ENCODE measurements at places on chromosomes 5 and 9.
A peak's percentile ranks its signal among the peaks of the same experiment; 100 is the strongest.

- no peak for DNase-seq
Measured at GRCh38 chr5:83118976-83119375, 41.6 kb downstream of the XRCC4 start.

DNA sequence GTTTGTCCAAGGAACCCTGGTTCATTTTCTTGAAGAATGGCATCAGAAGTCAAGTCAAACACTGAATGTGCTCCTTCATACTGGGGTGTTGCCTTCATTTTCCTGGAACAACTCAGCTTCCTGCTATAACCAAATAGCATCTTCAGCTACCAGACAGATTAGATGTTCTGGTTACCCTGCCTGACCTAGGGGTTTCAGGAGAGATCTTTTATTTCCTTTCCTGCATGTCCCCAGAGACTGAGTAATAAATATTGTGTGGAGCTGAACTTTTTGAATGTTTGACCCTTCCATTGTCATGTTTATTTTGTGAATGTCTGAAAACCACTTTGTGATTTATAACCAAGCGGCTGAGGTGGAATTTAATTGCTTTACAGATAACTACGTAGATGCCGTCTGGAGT is 147.1 kb downstream of the IRX1 start:
- no peak for DNase-seq

DNA sequence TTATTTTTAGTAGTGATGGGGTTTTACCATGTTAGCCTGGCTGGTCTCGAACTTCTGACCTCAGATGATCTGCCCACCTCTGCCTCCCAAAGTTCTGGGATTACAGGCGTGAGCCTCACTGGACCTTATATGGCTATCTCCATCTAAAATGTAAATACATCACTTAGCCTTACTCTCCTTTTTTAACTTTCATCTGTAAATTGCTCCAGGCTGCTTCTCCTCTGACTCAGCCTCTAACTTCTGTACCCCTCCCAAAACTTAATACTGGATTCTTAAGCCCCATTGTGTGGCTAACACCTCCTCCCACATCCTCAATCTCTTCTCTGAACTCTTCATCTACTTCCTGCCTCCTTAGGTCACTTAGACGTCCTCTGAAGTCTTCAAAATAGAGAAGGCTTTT is 4.0 kb downstream of the SNX30 start:
- DNase-seq = peak; percentile 86

- no peak for DNase-seq
Measured at GRCh38 chr9:100856238-100856637, 172.3 kb upstream of the PLPPR1 start.

DNA sequence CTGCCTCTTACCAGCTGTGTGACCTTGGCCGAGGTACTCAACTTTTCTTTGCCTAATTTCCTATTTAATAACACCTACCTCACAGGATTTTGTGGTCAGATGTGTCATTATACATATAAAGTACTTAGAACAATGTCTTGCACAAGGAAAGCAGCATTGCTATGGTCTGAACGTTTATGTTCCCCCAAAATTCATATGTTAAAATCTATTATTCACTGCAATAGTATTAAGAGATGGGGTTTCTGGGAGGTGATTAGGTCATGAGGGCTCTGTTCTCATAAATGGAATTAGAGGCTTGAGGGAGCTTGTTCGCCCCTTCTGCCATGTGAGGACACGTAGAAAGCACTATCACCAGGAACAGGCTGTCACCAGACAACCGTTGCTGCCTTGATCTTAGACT is 10.9 kb upstream of the RNF145 start:
- DNase-seq = no peak

DNA sequence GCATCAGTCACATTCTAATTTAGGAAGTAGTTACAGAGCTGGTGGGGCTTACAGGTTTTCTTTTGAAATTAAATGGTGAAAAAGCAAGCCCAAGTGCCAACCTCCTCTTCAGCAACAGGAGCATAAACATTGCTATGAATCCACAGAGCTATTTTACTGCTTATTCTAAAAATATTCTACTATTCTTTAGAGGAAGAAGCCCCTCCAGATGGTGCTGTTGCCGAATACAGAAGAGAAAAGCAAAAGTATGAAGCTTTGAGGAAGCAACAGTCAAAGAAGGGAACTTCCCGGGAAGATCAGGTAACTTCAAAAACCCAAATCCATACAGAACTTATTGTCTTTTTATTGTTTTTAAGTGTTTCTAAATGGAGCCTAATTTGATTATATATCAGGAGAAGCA is 202.8 kb downstream of the CWC27 start:
- DNase-seq = peak; percentile 64

GRCh38 chr9:107874137-107874536 is 384.6 kb upstream of the KLF4 start:
- no peak for DNase-seq

DNA sequence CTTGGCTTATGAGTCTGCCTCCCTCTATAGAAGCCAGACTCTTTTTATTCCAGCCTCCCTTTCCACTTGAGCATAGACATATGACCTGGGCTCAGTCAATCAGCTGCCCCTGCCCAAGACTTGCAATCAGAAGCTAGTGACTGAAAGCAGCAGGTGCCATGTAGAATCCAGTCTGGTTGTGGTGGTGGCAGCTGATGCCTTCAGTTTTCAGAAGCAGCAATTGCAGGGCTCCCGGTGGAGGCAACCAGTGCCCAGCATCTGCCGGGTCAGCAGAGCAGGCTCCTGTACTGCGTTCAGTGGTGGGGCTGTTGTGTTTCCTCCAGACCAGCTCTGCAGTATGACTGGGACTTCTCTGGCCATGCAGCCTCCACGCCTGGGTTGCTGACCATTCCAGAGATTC is 53.9 kb upstream of the PALM2AKAP2 start:
- DNase-seq = no peak

DNA sequence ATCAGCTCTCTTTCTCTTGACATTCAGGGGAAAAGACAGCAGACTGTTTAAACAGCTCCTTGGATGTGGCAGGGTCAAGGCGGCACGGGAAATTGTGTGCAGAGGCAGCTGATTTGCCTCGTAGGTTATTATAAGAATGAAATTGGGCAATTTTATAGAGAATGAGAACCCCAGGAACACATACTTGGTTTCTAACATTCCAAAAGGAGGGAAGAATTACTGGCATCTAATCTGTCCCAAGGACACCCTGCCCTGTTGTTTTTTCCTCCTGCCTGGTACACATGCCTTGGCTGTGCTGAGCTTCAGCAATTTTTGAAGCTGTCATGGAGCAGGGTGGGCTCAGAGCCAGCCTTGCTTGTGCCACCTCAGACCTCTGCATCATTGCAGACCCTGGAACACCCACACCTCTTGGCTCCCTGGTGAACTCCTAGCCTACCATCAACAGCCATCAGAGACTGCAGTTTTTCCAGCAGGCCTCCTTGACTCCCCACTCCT is 143.6 kb downstream of the BOD1 start:
- DNase-seq = peak; percentile 65

DNA sequence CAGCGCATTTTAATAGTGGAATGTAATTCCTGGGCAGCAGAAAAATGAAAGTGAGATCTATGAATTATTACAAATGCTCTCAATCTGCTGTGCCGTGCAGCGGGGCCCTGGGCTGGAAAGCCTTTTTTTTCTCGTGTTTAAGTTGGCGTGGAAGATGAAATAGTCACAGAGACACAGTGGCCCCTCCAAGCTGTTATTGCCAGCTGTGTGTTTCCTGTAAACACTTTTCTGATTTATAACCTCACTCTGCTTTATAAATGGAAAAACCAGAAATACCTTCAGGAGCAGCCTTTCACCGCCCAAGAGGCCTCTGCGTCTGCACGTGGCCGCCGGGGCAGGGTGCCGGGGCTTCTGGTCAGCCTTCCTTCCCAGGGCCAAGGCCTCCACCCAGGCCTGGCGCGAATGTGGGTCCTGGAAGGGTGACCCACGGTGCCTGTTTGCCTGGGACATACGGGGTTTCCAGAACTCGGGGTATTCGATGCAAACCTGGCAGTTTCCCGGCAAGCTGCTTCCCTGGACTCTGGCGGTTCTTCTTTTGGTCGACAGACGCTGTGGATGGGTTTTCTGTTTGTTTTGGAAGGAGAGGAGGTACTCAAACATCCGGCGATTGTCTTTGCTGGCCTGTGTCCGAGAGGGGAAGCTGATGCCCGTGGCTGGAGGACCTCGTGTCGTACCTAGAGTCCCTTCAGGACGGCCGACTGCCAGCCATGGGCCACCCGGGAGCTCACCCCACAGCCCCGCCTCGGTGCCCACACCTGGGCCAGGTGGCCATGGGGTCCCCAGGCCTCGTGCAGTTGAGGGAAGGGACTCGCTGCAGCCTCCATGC is 256.7 kb downstream of the PARP8 start:
- no peak for DNase-seq

DNA sequence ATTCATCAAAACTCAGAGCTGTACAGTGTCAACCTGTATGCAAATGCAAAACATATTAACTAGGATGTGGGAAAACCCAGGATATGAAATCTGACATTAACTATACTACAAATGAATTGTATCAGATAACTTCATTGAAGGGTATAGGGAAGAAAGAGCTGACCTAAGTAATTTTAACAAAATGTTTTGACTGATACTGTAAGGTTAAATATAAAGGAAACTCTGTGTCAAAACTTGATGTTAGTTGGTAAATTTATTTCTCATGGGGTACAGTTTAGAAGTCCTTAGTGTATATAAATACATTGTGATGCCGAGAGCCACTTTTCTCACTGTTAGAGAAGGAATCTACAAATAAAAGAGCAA is 78.1 kb upstream of the VCAN start:
- no peak for DNase-seq

- peak; percentile 97 for DNase-seq
Measured at GRCh38 chr5:169160405-169160901, 140.5 kb downstream of the SLIT3 start.

DNA sequence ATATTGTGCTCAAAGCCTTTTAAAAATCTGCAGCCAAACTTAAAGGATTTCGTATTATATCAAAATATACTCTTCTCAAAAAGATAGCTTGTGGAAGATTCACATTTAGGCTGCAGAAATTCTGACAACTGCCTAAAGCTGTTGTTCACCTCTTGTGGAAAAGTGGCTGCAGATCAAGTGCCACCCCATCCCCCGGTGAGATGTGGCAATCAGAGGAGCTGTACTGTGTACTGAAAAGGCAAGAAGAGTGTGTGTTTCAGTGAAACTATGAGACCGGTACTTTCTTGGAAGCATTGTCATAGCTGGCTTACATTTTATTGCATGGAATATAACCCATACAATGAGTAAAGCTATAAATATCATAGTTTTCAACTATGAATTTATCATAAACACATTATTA is 64.3 kb downstream of the CDH18 start:
- DNase-seq = peak; percentile 13

GRCh38 chr5:159050316-159051143 is 49.2 kb downstream of the EBF1 start:
- peak; percentile 82 for DNase-seq

DNA sequence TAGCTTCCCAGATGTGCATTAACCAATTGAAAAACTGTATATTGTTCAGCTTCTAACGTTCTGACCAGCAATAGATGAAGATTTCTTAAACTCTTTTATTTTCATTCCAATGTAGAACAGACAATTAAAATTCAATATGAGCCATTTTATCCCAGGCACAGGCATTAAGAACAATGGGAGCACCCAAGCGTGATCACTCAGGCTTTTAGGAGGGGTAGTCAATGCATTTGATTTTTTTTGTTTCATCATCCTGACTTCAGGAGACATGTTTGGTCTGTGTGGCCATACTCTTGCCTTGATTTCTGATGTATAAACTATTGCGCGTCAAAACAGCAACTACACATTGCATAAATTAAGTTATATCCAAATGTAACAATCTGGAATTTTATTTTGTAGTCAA is 653.0 kb upstream of the RORB start:
- DNase-seq = no peak

- peak; percentile 69 for DNase-seq
Measured at GRCh38 chr5:52657247-52657645, 130.5 kb upstream of the ITGA1 start.

GRCh38 chr5:41010572-41010971 is 60.6 kb downstream of the MROH2B start:
- no peak for DNase-seq

DNA sequence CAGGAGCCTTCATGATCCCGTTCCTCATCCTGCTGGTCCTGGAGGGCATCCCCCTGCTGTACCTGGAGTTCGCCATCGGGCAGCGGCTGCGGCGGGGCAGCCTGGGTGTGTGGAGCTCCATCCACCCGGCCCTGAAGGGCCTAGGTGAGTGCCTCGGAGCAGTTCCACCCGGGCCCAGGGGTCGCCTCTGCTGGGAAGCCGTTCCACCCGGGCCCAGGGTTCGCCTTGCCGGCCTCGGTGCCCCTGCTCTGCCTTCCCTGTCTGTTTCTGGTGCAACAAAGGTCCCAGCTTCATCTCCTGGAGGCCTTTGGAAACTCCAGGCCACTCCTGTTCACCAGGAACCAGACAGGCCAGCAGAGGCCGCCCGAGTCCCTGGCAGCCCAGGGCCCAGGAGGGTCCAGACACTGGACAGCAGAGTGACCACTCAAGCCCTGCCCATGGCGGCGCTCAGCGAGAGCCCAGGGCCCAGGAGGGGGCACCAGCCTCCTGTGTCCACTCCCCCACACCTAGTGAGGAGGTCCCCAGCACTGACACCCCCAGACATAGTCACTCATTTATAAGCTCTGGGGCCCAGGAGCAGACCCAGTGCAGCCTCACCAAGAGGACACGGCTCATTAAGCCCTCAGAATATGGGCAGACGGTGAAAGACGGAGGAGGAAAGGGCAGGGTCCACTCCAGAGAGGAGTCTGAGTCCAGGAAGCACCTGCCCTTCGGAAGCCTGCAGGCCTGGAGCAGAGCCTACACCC is 7.5 kb downstream of the SLC6A19 start:
- peak; percentile 20 for DNase-seq

DNA sequence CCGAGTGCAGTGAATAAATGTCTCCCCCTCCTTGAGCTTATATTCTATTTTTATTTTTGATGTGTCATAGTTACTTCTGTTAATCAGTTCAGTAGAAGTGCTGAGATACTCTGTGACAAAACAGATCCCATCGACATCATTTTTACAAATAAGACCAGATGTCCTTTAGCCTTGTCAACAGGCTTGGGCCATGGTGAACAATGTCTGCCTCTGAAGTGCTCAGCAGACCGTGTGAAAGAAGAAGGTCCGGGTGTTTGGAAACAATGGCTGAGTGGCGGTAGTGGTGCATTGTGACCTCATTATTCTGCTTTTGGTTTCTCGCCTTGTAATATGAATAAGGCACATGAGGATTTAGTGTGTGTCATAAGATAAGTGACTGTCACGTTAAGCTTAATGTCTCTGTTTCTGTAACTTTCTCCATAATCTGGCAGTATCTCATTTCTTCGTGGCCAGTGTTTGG is 71.2 kb downstream of the SYK start:
- no peak for DNase-seq

- peak; percentile 71 for DNase-seq
Measured at GRCh38 chr5:176639981-176640380, 7.3 kb upstream of the TSPAN17 start.

GRCh38 chr5:138789771-138790242 is 36.6 kb downstream of the CTNNA1 start:
- DNase-seq = peak; percentile 43
